Tibial artery (tissue), 4 donors: ENCODE measurements at places on chromosomes 7 and 10.
A peak's percentile ranks its signal among the peaks of the same experiment; 100 is the strongest.

GRCh38 chr7:8205031-8205387, 57.0 kb downstream of the ICA1 start:
- no peaks in the 10 kb centered on the region for H3K27me3 ChIP-seq
- H3K36me3 ChIP-seq, result no peaks in the 10 kb centered on the region
- DNase-seq, result no peak

DNA sequence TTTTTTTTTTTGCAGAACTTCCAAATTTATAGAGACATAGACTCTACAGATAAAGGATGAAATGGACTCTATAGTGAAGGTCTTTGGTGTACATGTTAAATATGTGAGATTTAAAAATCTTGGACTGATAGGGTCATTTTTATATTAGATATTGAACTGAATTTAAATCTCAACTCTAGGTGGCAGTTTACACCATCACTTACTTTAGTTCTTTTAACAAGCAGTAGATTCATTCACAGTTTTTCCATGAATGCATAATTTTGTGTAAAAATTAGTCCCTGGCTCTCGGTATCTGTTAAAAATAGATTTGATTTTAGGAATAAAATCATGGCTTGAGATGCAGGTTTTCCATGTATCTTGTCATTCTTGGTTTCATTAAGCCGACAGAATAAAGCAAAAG, 31.1 kb upstream of the SNX13 start:
- DNase-seq, result no peak
- no peak overlapping the region for H3K27ac ChIP-seq
- no peaks in the 10 kb centered on the region for H3K36me3 ChIP-seq
- H3K4me3 ChIP-seq, result no peak overlapping the region

GRCh38 chr10:126458466-126458865, 70.2 kb upstream of the ADAM12 start:
- H3K4me3 ChIP-seq, result no peak overlapping the region
- H3K27me3 ChIP-seq, result no peaks in the 10 kb centered on the region
- no peak for DNase-seq
- H3K36me3 ChIP-seq, result no peaks in the 10 kb centered on the region

DNA sequence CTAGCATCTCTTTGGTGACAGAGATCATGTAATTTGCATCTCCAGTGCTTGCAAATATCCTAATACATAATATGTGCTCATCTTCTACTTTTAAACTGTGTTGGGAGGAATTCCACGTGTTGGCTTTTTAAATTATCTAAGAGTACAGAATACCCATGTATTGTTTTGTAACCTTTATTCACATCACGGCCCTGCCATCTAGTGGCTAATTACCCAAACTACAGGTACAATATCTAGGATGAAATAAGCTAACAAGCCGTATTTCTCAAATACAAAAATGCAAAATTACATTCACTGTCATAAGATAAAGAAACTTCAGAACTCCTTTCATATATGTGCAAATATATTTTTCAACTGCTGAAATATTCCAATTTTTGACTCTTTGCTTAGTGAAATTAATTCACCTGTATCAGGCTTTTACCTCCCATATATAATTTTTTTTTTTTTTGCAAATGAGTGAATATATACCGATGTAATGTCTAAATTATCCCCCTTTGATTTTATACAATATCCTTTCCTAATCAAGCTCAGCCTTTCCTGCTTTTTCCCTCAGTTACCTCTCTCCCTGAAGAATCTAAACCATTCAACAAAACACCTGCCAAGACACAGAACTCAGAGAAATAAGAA, 30.3 kb upstream of the LSM8 start:
- no peaks in the 10 kb centered on the region for H3K4me1 ChIP-seq
- DNase-seq, result no peak
- no peaks in the 10 kb centered on the region for H3K36me3 ChIP-seq
- H3K27ac ChIP-seq, result no peak overlapping the region
- H3K27me3 ChIP-seq, result no peaks in the 10 kb centered on the region

DNA sequence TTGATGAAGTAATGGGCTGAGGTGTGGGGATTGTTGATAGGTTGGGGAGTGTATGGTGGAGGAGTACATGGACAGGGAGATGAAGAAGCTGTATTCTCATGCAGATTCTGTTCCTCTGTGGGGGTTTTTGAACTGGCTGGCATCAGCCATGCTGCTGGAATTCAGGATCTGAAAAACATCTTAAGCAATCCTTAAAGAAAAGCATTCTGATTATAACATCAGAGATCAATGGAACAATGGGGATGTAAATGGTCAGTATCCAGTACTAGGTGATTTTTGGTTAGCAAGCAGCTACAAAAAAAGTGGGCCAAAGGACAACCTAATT, 247.5 kb upstream of the GALNT17 start:
- no peaks in the 10 kb centered on the region for H3K4me1 ChIP-seq
- no peak overlapping the region for H3K27ac ChIP-seq
- DNase-seq, result no peak
- H3K27me3 ChIP-seq, result no peaks in the 10 kb centered on the region

DNA sequence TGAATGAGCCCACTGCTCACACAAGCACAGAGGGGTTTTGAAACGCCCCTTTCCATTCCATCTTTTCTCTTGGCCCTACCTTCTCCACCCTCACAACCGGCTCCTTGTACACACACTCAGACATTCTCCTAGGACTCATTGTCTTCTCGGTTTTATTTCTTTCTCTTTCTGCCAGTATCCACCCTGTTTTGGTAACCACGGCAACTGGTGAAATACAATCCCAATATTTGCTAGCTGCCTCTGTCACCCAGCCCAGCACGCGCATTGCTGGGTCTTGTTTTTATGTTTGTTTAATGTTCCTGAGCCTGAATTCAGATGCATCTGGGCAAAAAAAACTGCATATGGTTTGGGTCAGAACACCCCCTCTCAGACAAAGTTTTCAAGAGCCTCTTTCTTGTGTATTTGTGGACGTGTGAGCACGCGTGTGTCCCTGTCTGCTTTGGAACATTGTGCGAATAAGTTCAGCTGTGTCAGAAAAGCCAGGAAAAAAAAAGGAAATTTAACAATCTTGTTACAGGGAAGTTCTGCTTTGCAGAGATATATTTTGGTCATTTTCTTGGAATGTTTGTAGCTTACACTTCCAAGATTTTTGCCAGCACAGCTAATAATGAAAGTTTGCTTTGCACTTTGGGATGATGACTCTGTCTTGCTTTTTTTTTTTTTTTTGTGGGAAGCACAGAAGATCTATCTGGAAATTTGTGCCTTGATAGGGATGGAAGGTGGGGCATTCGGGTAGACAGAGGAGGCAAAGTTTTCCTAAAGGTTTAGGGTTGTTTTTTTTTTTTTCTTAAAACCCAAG, 225.9 kb downstream of the TRIL start:
- H3K4me1 ChIP-seq, result peaks cover 20% of the 10 kb centered on the region
- DNase-seq, result no peak
- H3K27me3 ChIP-seq, result no peaks in the 10 kb centered on the region
- no peaks in the 10 kb centered on the region for H3K36me3 ChIP-seq
- H3K4me3 ChIP-seq, result peak overlapping the region; percentile 32
- peak overlapping the region; percentile 50 for H3K27ac ChIP-seq

DNA sequence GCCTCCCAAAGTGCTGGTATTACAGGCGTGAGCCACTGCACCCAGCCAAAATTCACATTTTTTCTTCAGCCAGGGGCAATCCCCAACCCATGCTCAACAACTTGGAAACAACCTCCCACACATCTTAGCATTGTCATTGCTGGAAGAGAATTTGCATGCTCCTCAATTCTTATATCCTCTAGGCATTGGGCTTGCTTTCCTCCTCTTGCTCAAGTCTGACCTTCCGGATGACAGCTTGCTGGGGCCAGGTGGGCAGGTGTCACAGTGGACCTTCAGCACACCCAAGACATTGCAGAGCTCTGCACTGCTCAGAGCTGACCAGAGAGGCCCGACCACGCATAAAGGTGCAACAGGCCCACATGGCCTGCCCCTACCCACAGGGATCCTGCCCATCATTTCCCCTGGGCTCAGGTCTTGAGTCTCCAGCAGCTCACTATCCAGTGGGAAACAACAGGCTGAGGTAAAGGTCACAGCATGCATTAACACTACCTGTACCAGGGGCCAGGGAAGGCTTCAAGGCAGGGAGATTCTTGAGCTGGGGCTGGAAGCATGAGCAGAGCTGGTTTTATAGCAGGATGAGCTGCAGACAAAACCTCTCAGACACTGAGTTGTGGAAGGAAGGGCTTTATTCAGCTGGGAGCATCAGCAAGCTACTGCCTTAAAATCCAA, 6.8 kb upstream of the GPR15LG start:
- peaks cover 13% of the 10 kb centered on the region for H3K27me3 ChIP-seq
- no peaks in the 10 kb centered on the region for H3K36me3 ChIP-seq
- no peak overlapping the region for H3K27ac ChIP-seq
- H3K4me1 ChIP-seq, result no peaks in the 10 kb centered on the region

GRCh38 chr10:110789604-110790433, 81.9 kb upstream of the PDCD4 start:
- H3K27me3 ChIP-seq, result no peaks in the 10 kb centered on the region
- H3K27ac ChIP-seq, result no peak overlapping the region
- H3K4me3 ChIP-seq, result no peak overlapping the region

- peak overlapping the region; percentile 65 for H3K4me3 ChIP-seq
- peak overlapping the region; percentile 84 for H3K27ac ChIP-seq
- H3K36me3 ChIP-seq, result peaks cover 6% of the 10 kb centered on the region
- H3K4me1 ChIP-seq, result peaks cover 40% of the 10 kb centered on the region
Observed at GRCh38 chr10:124743191-124744101, 732 bp downstream of the FAM53B start.

DNA sequence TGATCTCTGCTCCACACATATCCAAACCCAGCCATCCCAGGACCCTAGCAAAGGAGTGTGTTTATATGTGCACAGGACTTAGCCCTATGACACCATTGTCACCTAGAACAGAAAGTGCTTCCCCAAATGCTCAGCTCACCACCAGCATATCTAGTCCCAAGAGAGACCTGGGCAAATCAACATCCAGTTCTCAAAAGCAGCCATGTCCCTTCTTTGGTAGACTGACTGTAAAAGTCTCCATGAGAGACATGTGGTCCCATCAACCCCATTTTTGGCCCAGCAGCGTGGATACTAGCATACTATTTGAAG, 20.9 kb upstream of the ARHGAP22 start:
- no peak overlapping the region for H3K27ac ChIP-seq
- H3K36me3 ChIP-seq, result no peaks in the 10 kb centered on the region
- H3K4me3 ChIP-seq, result no peak overlapping the region
- no peaks in the 10 kb centered on the region for H3K4me1 ChIP-seq

DNA sequence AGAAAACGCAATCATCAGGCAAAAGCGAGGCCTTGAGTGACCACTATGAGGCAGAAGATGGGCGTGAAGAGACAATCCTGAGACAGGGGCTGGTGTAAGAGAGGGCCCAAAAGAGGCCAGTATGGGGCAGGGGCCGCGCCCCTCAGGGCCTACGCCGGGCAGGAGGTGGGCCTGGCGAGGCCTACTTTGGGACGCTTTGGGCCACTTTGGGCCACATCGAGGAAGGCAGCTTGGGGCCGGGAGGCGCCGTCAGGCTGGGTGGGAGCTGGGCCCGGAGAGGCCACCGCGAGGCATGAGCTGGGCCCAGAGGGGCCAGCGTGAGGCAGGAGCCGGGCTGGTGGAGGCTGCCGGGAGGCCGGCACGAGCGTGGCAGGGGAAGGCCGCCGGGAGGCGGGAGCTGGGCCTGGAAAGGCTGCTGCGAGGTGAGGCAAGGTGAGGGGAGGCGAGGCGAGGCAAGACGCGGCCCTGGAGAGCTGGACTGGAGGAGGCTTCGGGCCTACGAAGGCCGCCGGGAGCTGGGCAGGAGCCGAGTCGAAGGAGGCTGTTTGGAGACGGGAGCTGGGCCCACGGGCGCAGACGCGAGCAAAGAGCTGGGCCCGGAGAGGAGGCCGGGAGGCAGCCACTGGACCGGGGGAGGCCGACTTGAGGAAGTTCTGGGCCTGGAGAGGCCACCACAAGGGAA, 171.3 kb downstream of the TPST1 start:
- no peaks in the 10 kb centered on the region for H3K4me1 ChIP-seq
- peaks cover 26% of the 10 kb centered on the region for H3K36me3 ChIP-seq
- H3K4me3 ChIP-seq, result no peak overlapping the region
- H3K27ac ChIP-seq, result no peak overlapping the region
- no peaks in the 10 kb centered on the region for H3K27me3 ChIP-seq

DNA sequence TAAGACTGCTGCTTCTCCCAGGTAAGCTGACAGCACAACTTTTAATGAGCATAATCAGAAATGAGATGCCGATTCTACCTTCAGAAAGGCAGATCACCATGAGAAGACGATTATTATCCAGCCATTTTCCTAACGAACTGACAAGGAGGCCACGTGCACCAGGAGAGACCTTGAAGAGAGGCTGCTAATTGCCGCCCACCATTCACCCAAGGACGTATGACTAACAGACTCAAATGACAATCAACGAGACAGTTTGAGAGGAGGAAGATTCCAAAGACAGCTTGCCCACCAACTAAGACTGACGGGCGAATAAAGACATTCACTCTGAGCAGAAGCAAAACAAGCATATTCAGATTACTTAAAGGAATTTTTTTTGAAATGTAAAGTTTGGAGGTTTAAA, 301.9 kb upstream of the TAC1 start:
- no peaks in the 10 kb centered on the region for H3K27me3 ChIP-seq
- H3K36me3 ChIP-seq, result no peaks in the 10 kb centered on the region
- no peak overlapping the region for H3K27ac ChIP-seq

DNA sequence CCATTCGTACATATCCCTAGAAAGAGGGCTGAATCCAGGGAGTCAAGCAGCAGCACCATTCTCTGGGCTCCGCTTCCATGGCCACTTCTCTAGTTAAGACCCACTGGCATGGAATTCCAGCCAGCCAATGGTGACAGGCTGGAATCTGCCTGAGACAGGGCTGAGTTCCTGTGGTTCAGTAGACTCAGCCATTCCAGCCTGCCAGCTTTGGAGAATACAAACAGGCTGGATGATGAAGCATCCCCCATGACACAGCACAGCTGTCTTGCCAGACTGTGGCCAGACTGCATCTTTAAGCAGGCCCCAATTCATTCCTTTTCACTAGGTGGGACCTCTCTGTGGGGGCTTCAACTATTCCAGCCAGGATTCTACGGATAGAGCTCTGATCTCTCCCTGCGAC, 329.6 kb downstream of the XPNPEP1 start:
- DNase-seq, result no peak
- no peaks in the 10 kb centered on the region for H3K4me1 ChIP-seq

DNA sequence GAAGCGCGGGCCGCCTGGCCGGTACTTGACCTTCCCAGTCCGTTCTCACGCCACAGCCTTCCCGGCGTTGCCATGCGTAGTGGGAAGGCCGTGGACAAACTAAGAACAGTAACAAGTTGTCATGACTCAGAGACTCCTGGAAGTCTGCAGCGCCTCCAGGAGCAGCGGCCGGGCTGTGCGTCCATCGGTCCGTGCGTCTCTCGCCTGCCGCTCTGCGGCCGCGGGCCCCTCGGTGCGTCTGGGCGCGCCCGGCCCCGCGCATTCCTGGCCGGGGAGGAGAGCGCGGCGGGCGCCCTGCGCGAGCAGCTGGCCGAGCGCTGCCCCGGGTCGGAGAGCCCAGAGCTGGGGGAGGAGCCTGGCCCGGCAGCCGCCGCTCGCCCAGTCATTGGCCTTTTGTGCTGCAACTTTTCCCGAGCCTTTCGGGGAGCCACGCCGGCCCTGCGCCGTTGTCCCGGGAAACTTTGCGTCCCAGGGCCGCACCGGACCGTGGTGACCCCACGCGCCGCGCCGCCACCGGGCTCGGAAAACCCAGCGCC, 123.7 kb downstream of the TACC2 start:
- DNase-seq, result peak; percentile 85
- H3K4me3 ChIP-seq, result peak overlapping the region; percentile 83
- H3K27ac ChIP-seq, result peak overlapping the region; percentile 99
